HT-29 (cell line): ENCODE measurements at places on chromosomes 4 and X.

DNA sequence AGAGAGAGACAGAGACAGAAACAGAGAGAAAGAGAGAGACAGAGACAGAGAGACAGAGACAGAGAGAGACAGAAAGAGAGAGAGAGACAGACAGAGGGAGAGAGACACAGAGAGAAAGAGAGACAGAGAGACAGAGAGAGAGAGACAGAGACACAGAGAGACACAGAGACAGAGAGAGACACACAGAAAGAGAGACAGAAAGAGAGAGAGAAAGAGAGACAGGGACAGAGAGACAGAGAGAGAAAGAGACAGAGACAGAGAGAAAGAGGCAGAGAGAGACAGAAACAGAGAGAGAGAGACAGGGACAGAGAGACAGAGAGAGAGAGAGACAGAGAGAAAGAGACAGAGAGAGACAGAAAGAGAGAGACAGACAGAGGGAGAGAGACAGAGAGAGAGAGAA lies 52.9 kb downstream of the CRLF2 start:
- no peak for DNase-seq

- no peak for DNase-seq
Observed at GRCh38 chr4:123327846-123328429, 68.7 kb upstream of the SPRY1 start.

DNA sequence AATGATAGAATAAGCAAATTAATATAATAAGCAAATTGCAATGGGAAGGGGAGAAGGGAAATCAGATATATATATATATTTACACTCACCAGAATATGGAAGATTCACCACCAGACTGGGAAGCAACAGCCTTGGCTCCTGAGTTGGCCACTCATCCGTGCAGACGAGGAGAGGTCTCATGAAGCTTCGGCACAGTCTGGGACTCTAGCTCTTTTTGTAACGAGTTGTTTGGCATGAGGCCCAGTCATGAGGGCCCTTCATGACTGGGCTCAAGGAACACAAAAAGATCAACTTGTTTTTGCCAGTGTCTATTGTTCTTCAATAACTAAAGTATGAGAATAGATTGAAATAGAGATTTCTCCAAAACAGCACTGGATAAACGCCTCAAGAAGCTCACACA lies 176.4 kb downstream of the ADGRA3 start:
- DNase-seq: no peak

GRCh38 chr4:4311193-4311592 lies 21.1 kb downstream of the ZBTB49 start:
- no peak for DNase-seq

GRCh38 chr4:103482471-103482870 lies 237.3 kb downstream of the TACR3 start:
- DNase-seq: no peak

GRCh38 chrX:150569155-150569477 lies 695 bp downstream of the MTM1 start:
- DNase-seq: no peak
